ENCODE measurements at places on chromosomes 4 and X.

- no peak for DNase-seq
Measured at GRCh38 chrX:17441965-17442364, 67.0 kb downstream of the NHS start.

GRCh38 chr4:7514789-7515188 is 80.1 kb upstream of the PSAPL1 start:
- no peak for DNase-seq

- no peak for DNase-seq
Measured at GRCh38 chr4:20960291-20960690, 260.0 kb downstream of the PACRGL start.

GRCh38 chr4:156749426-156750403 is 221.9 kb downstream of the PDGFC start:
- no peak for DNase-seq

DNA sequence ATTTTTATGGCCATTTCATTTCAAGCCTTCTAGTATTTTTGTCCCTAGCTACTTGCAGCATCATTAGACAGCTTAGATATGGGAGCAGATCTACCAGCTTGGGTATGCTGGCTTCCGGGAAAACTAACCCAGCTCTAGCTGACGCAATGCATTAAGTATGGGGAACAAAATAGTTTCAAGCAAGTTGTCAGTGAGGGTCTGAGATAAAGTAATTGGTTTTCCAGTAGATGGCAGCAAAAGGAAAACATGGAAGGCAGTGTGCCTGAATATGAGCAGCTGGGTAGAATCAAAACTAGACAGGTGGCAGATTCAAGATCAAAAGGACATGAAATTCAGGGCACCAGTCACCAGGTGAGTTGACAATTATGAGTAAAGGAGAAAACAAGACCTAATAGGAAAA is 340.9 kb upstream of the CTSO start:
- DNase-seq = no peak

DNA sequence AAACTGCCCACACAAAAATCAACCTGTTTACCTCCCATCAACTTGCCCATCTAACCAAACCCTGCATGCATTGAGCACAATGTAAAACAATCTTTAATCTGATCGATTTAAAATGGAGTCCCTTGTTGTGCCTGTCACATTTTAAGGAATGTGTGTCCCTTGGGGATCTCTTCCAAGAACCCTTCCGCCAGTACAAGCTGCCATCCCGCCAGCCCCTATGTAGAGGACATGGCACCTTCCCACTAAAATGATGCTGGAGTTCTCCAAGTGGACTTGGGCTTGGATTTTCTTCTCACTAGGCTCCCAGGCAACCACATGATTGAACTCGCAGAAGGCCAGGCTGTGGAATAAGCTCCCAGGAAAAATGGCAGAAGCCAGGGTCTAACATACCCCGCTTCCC is 45.8 kb upstream of the ENPP6 start:
- no peak for DNase-seq

DNA sequence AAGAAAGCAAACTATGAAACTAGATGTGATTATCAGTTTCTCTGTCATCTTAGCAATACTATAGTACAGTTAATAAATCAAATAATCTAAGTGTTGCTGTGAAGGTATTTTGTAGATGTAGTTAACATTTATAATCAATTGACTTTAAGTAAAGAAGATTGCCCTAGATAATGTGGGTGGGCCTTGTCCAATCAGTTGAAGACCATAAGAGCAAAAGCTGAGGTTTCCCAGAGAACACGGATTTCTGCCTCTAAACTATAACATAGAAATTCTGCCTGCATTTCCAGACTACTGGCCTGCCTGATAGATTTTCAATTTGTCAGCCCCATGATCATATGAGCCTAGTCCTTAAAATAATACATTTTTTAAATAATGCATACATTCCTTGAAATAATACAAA is 222.9 kb downstream of the PCDH18 start:
- no peak for DNase-seq

DNA sequence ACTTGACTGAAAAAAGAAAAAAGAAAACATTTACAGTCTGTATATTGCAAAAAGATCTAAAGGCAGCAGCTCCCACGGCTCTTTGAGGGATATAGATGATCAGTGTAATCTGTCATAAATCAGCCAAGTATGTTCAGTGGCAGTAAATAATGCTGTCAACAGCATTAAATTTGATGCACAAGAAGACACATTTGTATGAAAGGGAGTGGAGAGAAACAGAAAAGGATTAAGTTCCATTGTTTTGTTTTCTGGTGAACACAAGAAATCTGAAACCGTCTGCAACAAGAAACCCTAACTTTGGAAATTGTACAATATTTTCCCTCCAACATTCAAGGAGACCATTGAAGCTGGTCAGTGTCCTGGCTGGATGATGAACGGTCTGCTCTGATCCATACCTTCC is 27.6 kb upstream of the C1QTNF7 start:
- DNase-seq = no peak
